Left renal pelvis (tissue), 4 donors: ENCODE measurements at places on chromosomes 5 and 9.

DNA sequence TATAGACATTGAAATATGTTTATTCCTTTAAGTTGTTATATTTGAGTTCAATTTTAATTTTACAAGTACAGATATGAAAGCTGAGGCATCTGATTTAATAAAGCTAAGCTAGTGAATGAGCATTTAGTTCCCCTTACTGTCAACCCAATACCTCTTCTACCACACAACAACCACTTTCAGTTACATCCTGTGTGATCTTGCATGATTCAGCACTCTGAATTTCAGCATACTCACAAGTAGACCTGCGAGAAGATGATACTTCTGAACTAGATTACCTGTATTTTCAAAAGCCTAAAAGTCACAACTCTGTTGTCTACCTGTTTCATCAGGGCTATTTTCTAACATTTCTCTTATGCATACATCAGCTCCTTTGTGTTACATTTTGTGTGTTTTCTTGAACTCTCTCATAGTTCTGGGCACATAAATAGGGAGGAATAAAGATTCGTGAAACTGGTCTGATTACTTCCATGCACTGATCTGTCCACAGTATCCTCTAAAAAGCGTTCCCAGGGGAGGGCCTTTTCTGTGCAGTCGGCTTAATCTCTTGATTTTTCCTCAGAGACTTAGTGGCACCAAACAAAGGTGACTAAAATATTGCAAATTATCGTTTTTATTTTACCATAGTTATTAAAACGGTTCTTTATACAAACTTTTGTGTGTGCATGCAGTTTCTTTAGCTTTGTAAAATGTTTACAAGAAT lies 2025.5 kb upstream of the NUDT12 start:
- no peak for DNase-seq

DNA sequence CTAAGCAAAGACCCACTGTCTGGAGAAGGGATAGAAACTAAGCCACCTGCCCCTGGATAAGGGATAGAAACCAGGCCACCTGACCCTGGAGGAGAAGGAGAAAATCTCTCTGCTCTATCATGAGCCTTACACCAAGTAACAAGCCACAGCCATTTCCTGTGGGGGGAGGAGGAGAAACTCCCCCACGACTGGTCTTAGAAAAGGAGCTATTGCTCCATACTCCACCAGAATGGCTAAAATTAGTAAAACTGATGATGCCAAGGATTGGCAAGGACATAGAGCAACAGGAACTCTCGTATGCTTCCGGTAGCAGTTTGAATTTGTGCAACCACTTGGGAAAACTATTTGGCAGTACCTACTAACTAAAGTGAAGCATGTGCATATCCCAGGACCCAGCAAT lies 70.8 kb downstream of the ACTL7B start:
- DNase-seq, result no peak

DNA sequence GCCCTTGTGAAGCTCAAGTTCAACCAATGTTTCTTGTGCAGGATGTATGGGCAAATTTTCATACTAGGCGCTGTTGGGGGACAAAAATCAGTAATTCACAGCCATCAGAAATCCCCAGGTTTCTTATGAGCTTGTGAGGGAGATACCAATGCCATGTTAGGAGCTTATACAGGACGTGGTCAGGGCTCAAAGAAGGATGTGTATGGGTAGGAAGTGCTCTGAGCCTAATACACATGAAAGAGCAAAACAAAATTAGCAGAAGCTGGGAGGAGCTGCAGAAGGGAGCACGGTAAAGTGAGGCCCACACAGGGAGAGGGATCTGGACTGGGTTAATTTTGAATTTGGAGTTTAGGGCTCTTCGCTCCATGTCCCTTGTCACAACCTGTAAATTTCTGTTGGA lies 114.6 kb upstream of the MAP3K1 start:
- no peak for DNase-seq

DNA sequence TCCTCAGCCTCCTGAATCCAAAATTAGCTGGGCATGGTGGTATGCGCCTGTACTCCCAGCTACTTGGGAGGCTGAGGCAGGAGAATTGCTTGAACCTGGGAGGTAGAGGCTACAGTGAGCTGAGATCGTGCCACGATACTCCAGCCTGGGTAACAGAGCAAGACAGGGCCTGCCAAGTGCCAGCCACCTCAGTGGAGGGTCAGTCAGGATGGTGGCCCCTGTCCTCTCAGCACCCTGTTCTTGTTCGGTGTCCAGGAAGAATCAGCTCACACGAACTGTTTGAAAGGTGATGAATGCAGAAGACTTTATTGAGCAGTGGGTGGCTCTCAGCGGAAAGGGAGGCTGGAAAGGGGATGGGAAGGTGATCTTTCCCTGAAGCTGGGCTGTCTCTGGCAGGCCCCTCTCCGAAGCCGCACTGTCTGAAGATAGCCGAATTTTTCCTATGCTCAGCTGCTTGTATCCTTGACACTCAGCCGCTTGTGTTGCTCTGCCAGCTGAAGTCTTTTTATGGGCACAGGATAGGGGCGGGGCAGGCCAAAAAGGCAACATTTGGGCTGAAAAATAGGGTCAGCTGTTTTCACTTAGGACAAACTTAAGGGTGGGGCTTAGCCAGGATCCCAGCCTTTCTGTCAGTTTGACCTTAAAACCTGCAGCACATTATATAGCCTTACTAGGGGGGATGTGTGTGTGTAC lies 50.9 kb downstream of the UBE2R2 start:
- DNase-seq, result no peak

GRCh38 chr5:58929726-58930125 lies 346.9 kb downstream of the RAB3C start:
- DNase-seq, result no peak

DNA sequence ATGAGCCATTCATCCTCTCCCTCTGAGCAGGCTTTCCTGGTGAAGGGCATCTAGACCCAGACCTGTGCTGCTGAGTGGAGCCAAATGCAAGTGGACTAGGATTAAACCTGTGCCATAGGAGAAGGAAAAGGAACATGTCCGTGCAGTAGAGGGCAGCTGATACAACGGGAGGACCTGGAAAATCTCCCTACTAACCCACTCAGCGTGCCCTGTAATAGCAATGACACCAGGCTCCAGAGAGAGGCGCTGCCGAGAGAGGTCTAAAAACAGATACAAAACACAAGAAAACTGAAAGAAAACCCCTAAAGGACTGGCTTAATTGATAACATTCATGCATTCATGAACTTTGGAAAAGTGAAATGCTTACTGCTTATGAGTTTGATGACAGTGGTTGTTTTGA lies 60.8 kb downstream of the PFDN1 start:
- DNase-seq, result no peak

- no peak for DNase-seq
Measured at GRCh38 chr5:150553911-150554310, 46.0 kb downstream of the NDST1 start.

DNA sequence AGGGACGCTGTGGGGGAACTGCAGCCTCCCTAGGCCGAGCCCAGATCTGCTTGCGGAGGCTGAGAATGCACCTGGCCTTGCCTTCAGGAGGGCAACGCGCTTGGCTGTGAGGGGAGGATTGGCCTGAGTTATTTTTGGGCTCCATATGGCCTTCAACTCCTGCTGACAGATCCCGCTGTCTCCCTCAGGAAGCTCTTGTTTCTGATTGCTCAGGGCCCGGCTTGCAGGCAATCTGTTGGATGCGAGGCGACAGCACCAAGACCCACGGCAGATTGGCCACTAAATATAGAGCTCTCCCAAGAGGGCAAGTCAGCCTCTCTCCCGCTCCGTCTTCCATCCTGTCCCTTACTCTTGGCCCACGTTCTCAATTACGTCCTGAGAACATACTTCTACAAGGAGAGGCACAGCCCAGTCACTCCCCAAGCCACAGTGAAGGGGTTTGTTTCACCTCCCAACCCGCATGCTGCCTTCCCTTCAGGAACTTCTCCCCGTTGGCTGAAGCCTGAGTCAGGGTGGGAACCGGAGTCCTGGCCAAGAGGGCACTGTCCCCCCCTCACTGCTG lies 53.6 kb downstream of the RASGEF1C start:
- DNase-seq, result no peak

GRCh38 chr9:78298046-78298765 lies 1.3 kb downstream of the PSAT1 start:
- no peak for DNase-seq
